Cerebellum (tissue), 4 donors: ENCODE measurements at places on chromosomes 7 and 10.

GRCh38 chr7:32670110-32671025, 175.1 kb downstream of the AVL9 start:
- no peak for DNase-seq

- no peak for DNase-seq
Observed at GRCh38 chr7:30896783-30897637, 14.6 kb upstream of the AQP1 start.

GRCh38 chr10:71246591-71247413, 34.4 kb downstream of the UNC5B start:
- DNase-seq = no peak

GRCh38 chr7:121755818-121756552, 117.0 kb upstream of the PTPRZ1 start:
- DNase-seq = no peak

DNA sequence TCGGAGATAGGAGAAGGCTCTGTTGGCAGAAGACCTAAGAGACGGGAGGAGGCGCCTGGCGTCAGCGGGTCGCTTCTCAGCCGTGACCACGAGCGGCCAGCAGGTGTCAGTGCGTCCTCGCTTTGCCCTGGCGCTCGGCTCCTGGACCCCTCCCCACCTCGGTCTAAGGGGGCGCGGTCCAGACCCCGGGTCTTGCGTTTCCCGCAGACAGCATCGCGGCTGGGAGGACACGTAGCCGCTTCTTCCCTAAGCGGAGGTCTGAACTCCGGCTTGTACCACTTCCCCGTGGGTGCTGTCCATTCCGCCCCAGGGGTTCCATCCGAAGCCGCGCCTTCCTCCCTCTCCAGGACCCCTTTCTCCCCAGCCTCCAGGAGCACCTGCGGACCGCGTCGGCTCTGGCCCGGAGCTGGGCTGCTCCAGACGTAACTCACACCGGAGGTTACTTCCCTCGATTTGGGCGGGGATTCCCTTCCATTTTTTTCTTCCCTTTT, 593 bp upstream of the ADRA2A start:
- peak; percentile 84 for DNase-seq

- DNase-seq = peak; percentile 72
Observed at GRCh38 chr7:150778738-150779301, 21.3 kb downstream of the TMEM176B start.

GRCh38 chr7:44324481-44325200, 753 bp downstream of the CAMK2B start:
- DNase-seq = no peak

DNA sequence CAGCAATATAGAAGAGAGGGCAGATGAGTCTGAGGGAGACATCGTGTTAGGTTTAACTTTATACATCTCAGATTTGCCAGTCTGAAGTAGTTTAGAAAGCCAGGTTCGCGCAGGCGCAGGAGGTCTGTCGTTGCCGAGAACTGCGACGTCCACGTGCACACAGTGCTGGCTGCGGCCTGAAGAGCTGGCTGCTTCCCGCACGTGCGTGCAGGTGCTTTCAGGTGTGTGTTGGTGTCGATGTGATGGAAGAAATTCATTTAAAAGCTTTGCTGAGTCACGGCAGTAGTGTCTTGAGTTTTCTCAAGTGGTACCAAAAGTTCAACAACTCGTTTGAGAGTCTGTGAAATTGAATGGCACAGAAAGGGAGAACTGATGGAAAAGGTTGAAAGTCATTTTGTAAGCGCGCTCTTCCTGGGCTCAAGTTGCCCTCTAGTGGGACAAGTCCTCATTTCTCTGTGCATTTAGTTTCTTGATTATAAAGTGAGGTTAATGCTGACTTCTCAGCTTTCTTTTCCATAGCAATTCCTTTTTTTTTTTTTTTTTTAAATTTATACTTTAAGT, 18.6 kb downstream of the WDR37 start:
- DNase-seq = no peak

- DNase-seq = no peak
Observed at GRCh38 chr7:136016649-136017395, 39.7 kb upstream of the MTPN start.

GRCh38 chr7:117385363-117386109, 41.8 kb downstream of the ASZ1 start:
- peak; percentile 14 for DNase-seq

- no peak for DNase-seq
Observed at GRCh38 chr10:18221123-18221522, 80.9 kb downstream of the CACNB2 start.

GRCh38 chr7:3767917-3768777, 467.1 kb downstream of the SDK1 start:
- no peak for DNase-seq

DNA sequence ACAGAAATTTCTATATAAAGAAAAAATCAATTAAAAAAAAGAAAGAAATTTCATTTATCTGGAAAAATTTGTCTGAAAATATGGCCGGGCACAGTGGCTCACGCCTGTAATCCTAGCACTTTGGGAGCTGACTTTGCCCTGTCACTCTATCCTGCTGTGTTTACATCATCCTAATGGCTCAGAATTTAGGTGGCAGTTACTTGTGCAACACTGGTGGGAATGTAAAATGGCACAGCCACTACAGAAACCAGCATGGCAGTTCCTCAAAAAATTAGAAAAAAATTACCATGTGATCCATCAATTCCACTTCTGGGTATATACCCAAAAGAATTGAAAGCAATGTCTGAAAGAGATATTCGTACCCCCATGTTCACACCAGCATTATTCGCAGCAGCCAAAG, 405.2 kb upstream of the AUTS2 start:
- DNase-seq = no peak

GRCh38 chr10:46096446-46096845, 50.4 kb upstream of the MSMB start:
- no peak for DNase-seq

DNA sequence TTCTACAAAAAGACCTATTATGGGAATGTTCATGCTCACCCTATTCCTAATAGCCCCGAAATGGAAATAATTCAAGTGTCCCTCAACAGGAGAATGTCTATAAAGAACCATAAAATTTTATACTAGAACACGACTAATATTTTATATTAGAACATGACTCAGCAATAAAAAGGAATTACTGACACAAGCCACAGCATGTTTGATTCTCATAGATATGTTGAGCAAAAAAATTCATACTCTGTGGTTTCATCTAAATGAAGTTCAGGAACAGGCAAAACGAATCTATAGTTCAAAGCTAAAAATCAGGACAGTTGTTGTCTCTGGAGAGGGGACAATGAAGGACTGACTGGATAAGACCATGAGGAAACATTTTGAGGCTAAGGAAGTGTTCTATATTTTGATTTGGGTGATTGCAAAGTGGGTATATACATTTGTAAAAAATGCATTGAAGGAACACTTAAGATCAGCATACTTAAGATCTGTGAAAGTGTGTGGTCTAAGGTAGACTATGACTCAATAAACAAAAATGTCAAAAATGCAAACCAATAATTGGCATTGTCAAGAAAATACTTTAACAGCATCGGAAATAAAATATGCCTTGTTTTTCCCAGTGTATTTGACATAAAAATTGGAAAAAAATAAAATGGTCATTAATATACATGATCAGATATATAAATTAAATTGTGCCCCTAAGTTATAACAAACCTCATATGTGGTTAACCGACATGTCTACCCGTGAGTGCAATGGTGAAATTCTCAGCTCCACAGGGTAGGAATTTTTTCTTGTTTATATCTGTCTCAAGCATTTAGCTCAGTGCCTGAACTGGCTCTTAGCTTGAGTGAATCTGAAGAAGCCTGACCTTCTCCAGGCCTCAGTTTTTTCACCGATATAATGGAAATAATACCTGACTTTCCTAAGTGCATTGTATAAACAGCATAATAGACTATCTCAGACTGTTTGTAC, 124.9 kb upstream of the CTTNBP2 start:
- no peak for DNase-seq

DNA sequence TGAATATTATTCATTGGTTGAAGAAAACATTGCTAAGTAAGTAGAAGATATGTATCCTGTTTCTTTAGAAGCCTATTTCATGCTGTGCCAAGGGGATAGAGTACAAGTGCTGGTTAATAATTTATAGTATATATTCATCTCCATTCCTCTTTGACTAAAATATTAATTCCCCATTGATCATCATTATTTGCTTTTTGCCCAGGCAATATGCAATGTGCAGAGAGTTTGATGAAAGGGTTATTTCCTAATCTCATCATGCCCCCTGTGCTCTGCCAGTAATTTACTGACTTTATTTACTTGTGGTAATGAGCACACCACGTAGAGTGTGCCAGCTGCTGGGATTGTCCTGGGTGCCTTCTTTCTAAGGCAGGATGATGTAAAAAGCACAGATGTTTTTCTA, 180.9 kb downstream of the REEP3 start:
- no peak for DNase-seq

- DNase-seq = no peak
Observed at GRCh38 chr10:50275650-50276235, 24.4 kb upstream of the ASAH2 start.

- DNase-seq = no peak
Observed at GRCh38 chr10:114026189-114027040, 17.3 kb upstream of the ADRB1 start.

DNA sequence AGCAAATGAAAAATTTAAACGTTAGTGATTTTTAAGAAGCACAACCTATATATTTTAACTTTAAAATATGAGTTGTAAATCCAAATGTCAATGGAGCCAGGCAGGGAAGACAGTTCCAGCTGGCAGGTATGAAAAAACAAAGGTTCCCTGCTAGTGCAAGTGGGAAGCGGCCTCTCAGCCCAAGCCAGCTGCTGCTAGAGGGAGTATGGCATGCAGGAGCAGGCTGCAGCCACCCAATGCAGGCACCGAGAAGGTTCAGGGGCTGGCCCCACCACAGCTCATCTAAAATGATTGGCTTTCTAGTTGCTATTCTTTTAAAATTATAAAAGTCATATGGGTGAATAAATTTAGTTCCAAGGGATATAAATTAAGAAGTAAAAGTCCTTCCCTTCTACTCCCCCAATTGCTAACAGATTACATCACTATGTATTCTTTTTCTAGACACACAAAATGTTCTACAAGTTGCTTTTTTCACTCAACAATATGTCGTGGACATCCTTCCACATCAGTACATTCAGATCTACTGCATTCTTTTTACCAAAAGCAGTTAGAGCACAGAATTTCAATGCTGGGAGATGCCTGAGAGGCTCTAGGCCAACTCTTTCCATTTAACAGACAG, 69.3 kb downstream of the SGMS1 start:
- no peak for DNase-seq

- DNase-seq = no peak
Observed at GRCh38 chr10:84355106-84355505, 26.7 kb downstream of the CCSER2 start.
